ENCODE measurements at places on chromosomes 2 and 18. TPM values are rescaled to one million over a fixed set of nuclear protein-coding genes. Genes with fewer than 3 reads are reported as not detected.

DNA sequence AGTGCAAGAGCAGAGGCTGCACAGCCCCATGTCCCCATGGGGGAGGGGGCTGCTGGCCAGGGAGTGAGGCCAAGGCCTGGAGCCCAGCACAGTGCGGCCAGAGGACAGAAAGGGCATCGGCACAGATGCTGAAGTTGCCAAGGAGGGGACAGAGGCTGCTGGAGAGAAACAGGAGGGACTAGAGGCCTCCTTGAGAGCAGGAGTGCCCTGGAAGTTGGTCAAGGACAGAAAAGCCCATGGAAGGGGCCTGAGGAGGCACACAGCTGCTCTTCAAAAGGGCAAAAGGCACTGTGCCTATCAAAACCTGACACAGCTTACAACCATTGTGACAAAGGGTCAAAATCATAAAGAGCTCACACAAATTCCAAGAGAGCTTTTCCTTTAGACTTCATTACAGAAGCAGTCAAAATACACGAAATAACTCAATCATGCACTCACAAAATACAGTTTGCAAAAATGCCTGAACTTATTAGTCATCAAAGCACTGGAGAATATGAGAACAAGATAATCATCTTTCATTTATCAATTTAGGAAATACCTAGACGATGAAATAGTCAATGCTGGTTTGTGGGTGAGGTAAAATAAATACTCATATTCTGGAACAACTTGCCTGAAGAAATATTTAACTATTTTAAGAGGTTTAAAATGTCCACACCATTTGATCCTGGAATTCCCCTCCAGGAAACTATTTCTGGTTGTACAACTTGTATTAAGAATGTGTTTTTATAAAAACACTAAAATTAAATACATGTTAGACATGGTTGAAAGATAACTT lies 79.6 kb downstream of the USP40 start:
- DNase-seq = no peak

GRCh38 chr2:149044500-149044899 lies 6.0 kb downstream of the LYPD6B start:
- no peak for DNase-seq

LYPD1 gene
- total RNA-seq = not detected

SEMA4F gene
- 3.9 TPM for total RNA-seq

DNA sequence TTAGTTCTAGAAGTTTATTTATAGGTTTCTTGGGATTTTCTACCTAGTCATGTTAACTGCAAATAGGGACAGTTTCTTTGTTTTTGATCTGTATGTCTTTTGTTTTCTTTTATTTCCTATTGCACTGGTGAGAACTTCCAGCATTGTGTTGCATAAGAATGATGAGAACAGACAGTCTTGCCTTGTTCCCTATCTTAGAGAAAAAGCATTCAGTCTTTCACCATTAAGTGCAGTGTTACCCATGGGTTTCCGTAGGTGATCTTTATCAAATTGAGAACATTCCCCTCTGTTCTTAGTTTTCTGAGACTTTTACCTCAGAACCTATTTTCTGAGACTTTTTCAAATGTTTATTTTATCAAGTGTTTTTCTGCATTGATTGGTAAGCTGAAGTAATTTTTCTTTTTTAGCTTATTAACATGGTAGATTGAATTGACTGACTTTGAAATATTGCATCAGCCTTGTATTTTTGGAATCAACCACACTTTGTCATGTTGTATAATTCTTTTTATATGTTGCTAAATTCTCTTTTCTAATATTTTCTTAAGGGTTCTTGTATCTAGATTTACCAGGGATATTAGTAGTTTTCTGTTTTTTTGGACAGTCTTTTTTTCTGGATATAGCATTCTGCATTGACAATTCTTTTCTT lies 17.2 kb downstream of the MFSD6 start:
- no peak for DNase-seq

GRCh38 chr2:74863802-74864248 lies 29.9 kb downstream of the HK2 start:
- no peak for DNase-seq

DNA sequence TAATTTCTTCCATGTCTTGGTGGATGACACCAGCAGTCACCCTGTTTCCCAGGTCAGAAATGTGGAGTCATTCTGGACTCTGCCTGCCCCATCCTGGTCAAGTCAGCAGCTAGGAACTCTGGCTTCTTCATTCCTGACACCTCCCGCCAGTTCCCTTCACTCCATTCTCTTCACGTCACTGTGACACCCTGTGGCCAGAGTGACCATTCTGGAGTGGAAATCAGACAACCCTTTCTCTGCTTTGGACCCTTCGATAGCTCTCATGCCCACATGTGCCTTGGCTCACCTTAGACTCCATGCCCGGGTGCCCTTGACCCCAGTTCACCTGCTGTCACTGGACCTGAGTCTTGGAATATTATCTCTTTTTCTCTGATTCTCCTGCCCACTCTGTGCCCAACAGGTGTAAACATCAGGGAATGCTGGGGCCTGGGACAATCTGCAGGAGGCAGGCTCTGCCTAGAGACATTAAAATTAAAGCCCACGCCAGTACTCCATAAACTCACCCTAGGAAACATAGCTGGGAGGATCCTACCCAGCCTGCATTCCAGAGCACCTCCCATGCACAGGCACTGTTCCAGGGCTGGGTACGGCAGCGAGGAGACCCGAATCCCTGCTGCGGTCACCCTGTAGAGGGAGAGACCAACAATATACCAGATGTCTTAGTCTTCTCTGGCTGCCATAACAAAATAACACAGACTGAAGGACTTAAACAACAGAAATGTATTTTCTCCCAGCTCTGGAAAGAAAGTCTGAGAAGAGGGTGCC lies 41.1 kb upstream of the FAHD2A start:
- no peak for DNase-seq

- DNase-seq = no peak
These were observed 8.2 kb downstream of the WDFY1 start for GRCh38 chr2:223936862-223937326.

- DNase-seq = no peak
These were observed 241.4 kb upstream of the ACVR2A start for GRCh38 chr2:147603447-147603846.

- DNase-seq = no peak
These were observed 45.7 kb downstream of the ITGB1BP1 start for GRCh38 chr2:9377461-9378097.

DNA sequence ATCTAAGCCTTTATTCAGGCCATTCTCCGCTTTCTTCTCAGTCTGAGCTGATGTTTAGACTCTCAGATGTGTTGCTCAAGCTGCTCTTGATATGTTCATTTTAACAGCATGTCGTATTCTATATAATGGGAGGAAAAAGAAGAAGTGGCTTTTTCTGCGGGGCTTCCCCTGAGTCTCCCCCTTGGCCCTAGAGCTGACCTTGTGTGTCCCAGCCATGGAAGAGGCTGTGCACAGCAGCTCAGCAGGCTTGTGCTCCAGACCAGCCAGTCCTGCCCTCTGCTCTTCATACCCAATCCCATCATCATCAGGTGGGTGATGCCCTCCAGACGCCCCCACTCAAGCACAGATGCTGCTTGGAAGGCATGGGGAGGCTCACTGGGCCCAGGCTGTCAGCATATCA lies 155.1 kb upstream of the CELF4 start:
- no peak for DNase-seq

SPATS2L gene
- 8.1 TPM for total RNA-seq

DNA sequence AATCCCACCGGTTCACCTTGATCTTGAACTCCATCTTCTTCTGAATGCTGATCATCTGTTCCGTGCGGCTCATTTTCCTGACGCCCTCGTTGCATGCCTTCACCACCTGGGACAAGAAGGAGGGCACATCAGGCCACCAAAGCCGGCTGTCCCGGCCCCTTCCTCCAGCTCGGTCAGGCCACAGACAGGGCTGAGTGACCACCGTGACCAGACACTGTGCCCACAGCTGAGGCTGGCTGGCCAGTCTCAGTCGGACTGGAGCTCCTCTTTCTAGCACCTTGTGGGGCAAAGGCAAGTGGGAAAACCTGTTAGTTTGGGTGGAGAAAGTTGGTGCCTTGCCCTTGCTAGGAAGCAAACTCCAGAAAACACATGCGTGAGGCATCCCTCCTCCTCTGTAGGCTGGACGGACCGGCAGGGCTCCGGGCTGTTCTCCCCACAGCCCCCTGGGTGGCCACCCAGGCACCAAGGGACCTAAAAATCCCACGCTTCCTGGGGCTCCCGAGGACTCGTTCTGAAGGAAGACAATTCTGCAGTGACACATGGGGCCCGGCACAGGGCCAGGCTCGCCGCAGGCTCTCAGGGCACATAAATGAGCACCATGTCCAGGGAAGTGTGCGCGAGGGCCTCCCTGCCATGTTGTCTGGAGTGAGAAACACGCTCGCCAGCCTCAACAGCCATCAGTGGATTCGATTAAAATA lies 15.3 kb downstream of the SNORC start:
- no peak for DNase-seq

- DNase-seq = no peak
These were observed 267.7 kb downstream of the NBAS start for GRCh38 chr2:15293262-15293937.

- DNase-seq = no peak
These were observed 2.0 kb downstream of the SATB2 start for GRCh38 chr2:199455545-199456382.

DNA sequence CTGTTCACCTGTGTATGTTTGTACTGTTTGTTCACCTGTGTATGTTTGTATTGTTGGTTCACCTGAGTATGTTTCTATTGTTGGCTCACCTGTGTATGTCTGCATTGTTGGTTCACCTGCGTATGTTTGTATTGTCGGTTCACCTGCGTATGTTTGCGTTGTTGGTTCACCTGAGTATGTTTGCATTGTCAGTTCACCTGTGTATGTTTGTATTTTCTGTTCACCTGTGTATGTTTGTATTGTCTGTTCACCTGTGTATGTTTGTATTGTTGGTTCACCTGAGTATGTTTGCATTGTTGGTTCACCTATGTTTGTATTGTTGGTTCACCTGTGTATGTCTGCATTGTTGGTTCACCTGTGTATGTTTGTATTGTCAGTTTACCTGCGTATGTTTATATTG lies 14.6 kb downstream of the ADI1 start:
- DNase-seq = no peak

DNA sequence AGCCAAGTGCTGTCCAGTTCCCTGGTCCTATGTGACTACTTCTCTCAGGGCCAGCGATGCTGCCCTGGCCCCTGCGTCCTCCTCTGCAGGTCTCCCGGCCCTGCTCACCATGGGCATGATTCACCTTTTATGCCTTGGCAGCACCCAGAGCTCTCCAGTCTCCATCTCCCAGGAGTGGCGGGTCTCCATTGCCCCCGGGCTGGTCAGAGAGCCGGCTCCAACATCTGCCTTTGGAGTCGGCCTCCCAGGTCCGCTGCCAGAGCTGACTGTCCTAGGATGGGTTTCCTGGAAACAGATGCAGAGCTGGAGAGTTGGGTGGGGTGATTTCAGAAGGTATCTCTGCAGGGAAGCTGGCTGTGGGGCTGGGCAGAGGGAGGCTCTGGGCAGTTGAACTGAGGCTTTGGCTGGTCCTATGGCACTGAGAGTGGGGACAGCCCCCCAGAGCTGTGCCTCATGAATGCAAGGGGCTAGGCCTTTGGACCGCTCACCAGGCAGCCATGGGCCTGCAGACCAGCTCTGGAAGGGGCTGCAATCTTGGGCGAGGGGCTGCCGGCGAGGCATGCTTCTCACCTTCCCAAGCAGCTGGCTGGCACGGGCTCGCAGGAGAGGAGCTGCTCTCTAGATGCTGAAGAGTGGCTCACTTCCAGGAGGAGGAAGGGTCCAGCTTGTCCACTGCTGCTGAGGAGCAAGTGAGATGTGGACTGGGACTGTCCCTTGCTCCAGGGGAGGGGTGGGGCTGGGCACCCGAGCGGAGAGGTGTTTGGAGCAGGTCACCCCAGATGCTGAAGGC lies 59.8 kb upstream of the HS6ST1 start:
- DNase-seq = no peak

DNA sequence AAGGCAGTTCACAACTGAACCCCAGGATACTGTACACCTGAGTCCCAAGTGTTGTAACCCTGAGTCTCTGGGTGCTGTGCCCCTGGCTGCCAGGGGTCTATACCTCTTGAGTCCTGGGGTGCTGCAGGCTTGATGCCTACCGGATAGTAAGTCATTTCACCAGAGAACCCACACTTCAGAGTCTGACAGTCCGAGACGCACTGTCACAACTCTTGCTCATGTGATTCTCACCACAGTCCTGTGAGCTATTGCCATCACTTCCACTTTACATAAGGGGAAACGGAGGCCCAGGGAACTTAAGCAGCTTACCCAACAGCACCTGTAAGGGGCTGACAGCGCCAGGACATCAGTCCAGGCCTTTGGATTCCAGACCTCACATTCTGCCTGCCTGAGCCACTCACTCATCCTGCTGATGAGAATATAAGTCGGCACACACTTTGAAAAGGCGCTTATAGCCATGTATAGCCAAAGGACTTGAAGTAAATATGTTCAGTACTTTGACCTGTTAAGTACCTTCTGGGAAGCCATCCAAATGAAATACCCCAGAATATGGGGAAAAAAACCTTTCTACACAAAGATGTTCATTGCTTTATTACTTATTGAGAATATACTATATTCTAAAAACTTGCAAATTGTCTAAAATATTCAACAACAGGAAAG lies 180.7 kb upstream of the ID2 start:
- DNase-seq = no peak

DNA sequence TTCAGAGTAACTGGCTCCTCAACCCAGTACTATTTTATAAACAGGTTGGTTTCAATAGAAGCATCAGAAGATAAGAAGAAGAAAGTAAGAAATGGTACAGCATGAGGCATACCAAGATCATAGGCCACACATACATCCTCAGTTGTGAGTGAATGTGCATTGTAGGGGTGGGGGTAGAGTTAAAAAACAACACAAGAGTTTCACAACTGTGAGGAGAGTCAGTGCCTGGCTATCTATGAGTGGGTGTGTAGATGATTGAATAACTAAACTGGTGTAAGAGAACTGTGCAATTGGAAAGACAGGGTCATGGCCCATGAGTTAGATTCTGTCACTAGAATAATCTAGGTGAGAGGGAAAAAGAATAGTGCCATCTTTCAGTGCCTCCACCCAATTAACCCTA lies 748.2 kb upstream of the ACVR2A start:
- no peak for DNase-seq

DNA sequence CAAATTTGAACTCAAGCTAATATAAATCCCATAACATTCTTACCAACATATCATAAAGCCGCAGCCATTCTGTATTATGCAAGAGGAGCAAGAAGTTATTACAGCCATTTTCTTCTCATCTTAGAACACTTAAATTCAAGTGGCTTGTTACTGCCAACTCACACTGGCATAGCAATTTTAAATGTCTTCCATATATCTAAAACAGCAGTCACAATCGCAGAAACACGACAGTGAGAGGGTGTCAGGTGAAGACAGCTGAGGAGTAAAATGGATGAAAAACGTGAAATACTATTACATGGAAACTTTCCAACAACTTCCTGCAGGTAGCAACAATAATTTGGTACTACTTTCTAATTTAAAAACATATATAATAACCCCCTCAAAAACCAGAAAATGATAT lies 17.9 kb downstream of the PPP3R1 start:
- DNase-seq = no peak

- no peak for DNase-seq
These were observed 35.2 kb upstream of the SCN9A start for GRCh38 chr2:166410828-166411472.

Measured in activated naive CD8-positive, alpha-beta T cell treated with anti-CD3 and anti-CD28 coated beads for 36 hours (primary cell).